ENCODE measurements at places on chromosomes 2 and 18.

DNA sequence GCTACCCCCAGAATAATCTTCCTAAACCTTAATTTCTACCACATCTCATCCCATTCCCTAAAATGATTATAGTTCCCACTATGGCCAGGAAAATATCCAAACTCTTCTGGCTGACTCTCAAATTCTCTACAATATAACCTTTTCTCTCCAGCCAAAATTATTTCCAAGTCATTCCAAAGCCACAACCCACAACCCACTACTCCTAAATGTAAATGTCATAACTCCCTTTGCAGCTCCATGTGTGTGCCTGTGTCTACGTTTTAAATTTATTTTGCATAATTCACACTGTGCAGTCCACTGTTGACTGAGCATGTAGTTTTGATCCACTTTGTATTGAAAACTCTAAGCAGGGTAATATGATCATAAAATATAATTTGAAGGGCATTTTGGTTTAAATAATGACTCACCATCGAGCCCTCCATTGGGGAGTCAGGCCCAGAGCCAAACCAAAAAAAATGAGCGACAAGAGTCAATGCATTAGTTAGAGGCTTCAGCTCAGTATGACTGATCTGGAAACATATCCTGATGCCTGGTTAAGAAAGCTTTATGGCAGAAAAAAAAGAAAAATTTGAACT, 171.0 kb downstream of the AFF3 start:
- DNase-seq, result no peak

- peak; percentile 75 for DNase-seq
Observed at GRCh38 chr18:50268022-50268747, 1.9 kb upstream of the CFAP53 start.

GRCh38 chr2:203651621-203652020, 54.8 kb upstream of the CD28 start:
- no peak for DNase-seq

GRCh38 chr18:10424585-10425307, 29.7 kb upstream of the APCDD1 start:
- DNase-seq, result no peak

DNA sequence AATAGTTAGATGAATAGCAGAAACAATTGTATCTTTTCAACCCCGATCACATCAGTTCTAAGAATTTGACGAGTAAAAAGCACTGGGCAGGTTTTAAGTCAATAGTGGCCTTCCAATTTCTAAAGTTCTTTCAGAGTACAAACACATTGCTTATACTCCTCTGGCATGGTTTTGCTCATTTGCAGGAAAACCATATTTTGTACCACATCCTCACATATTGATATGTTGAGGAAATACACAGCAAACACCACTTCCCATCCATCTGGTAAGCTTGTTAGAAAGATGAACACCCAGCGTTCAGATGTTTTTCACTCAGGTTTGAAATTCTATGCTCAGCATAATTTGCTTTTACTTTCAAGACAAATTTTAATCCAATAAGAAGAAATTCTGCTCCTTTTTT, 344.6 kb upstream of the ACVR2A start:
- DNase-seq, result no peak

- DNase-seq, result no peak
Observed at GRCh38 chr2:101781326-101781725, 83.8 kb downstream of the MAP4K4 start.

- no peak for DNase-seq
Observed at GRCh38 chr18:39672171-39672570, 2106.6 kb upstream of the CELF4 start.

DNA sequence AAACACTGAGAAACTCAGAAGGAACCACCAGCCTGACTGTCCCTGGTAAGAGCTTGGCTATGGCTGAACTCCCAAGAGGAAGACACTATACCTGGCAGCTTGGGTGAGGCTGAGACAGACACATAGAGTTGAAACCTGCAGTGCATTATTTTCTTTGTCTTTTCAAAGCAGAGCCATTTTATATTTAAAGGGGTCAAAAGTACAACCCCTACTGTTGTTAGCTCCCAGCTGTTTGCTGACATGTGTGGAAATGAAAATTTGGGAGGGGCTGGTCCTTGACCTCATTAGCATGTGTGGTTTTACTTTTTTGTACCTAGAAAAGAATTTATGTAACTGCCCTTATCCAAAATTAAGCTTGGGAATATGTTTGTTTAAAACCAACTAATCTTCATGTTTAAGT, 309.0 kb downstream of the RPRM start:
- no peak for DNase-seq

All from stimulated activated CD4-positive, alpha-beta T cell treated with anti-CD3 and anti-CD28 coated beads, Interleukin-12 subunit alpha, Interleukin-12 subunit beta, amount 100 ng/mL, for 48 hours (primary cell).